ENCODE measurements at places on chromosomes 3 and 15.

- DNase-seq = no peak
Measured at GRCh38 chr3:150110097-150110496, 139.4 kb upstream of the PFN2 start.

GRCh38 chr15:68492855-68493254 is 60.9 kb upstream of the ITGA11 start:
- DNase-seq = no peak

DNA sequence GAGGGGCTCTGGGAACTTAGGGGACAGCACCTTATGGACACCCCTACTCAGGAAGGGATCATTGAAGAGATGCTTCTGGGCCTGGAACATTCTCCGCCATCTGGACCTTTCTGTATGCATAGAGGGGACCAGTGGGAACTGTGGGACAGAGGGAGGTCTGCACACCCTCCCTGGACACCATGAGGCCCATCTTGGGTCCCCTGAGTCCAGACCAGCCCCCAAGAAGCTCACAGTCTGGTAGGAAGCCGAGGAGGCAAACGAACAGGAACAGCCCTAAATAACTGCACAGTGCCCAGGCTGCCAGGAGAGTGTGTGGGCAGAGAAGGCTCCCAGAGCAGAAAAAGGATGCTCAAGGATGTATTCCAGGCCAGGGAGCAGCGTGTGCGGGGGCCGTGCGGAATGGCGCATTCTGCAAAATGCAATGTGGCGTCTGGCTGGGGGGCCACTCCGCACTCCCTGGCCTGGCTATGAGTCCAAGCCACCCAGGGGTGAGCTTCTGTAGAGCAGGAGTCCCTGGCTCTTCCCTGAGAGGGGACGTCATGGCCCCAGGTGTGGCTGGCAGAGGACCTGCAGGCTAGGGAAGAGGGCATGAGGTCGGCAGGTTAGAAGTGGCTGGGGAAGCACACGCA is 24.5 kb upstream of the KLF13 start:
- no peak for DNase-seq

- no peak for DNase-seq
Measured at GRCh38 chr15:58203537-58203936, 65.4 kb downstream of the AQP9 start.

- no peak for DNase-seq
Measured at GRCh38 chr3:161215185-161215584, 5.9 kb upstream of the NMD3 start.

GRCh38 chr3:101677436-101678286 is 729 bp upstream of the ZBTB11 start:
- no peak for DNase-seq

GRCh38 chr3:27535809-27536392 is 51.7 kb upstream of the SLC4A7 start:
- no peak for DNase-seq

DNA sequence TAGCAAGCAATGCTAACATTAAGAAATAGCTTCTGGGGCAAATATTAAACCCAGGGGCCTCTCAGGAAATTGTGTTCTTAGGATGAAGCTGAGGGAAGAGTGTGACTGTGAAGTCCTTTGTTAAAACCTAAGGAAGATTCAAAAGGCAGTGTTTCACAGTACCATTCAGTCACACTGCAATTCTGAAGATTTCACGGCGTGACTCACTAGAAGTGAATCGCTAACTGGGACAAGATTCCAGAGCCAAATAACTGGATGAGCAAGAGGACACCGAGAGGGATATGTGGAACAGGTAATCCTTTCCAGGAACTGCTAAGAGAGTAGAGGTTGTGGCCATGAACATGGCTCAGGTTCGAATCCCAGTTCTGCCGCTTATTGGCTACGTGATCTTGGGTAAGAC is 61.8 kb upstream of the SMAD3 start:
- DNase-seq = no peak

- DNase-seq = no peak
Measured at GRCh38 chr3:98812851-98813374, 49.8 kb downstream of the ST3GAL6 start.

DNA sequence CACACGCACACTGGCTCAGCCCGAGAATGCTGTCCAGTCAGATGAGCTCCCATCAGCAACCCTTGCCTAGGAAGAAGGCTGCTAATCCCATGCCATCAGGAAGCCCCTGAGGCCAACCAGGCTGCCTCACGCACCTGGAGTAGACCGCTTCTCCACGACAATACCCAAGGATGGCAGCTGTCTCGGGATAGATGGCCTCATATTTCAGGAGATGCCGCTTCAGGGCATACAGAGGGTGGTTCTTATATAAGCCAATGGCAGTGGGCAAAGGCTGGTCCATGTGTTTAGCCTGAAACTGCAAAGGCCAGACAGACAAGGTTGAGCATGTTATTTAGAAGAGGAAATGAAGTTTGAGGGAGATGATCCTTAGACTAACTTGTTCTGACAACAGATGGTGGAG is 22.2 kb downstream of the XPC start:
- DNase-seq = no peak

- no peak for DNase-seq
Measured at GRCh38 chr3:61522060-61522459, 39.3 kb upstream of the PTPRG start.

GRCh38 chr3:81558106-81558505 is 203.3 kb downstream of the GBE1 start:
- DNase-seq = no peak

GRCh38 chr15:82298032-82298431 is 35.4 kb downstream of the SAXO2 start:
- DNase-seq = no peak

- no peak for DNase-seq
Measured at GRCh38 chr3:16743276-16743675, 138.1 kb upstream of the DAZL start.

- no peak for DNase-seq
Measured at GRCh38 chr15:25947323-25948314, 84.5 kb upstream of the ATP10A start.

DNA sequence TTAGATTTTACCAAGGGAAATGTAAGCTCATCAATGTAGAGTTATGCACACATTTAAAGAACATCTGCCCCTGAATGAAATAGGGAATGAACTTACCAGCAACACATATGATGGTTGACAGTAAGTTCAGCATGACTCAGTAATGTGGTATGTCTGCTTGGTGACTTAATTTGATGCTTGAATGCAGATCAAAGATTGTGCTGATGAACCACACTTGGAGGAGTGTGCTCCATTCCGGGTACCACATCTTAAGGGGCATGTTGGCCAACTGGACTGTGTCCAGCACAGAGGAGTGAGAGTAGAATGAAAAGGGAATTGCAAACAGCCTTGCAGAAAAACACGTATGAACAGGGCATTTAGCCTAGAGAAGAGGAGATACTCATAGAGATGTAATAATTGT is 171.0 kb upstream of the RARB start:
- DNase-seq = no peak

- DNase-seq = no peak
Measured at GRCh38 chr15:90585863-90586262, 56.1 kb downstream of the CRTC3 start.

DNA sequence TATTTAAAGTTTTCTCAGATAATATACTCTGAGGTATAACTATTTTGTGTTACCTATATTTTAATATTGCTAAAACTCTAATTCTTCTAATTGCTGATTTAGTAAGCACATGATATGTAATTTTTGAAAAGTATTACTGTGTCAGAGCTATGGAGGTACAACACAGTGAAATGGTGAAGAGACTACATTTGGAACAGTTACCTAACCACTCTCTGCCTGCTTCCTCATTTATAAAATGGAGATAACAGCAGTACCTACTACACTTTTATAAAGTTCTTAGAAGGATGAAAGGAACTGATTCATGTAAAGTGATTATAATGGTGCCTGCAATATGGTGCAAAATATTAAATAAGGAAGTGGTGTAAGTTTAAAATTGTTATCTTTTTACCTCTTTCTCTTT is 16.3 kb upstream of the NEK10 start:
- DNase-seq = no peak

GRCh38 chr3:109081746-109082510 is 36.0 kb downstream of the MORC1 start:
- DNase-seq = no peak

- DNase-seq = no peak
Measured at GRCh38 chr15:92226020-92226612, 167.6 kb upstream of the ST8SIA2 start.

DNA sequence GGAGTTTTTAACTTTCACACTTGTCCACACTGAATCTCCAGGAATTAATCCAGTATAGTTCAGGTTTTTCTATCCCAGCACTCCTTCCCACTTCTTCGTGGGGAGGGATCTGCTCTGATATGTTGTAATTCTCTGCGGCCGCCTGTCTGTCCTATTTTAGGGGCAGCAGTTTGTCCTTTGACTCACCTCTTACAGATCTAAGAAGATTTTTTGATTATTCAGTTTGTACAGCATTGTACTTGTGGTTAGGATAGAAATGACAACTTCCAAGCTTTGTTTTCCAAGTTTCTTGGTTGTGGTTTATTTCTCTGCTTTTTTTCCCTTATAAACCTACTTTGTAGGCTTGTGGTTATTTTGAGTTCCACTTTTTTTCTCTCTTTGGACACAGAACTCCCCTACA is 601.7 kb downstream of the SI start:
- DNase-seq = no peak

GRCh38 chr3:159819676-159820075 is 169.0 kb upstream of the IL12A start:
- no peak for DNase-seq

- DNase-seq = no peak
Measured at GRCh38 chr15:97930230-97930629, 30.3 kb upstream of the ARRDC4 start.

DNA sequence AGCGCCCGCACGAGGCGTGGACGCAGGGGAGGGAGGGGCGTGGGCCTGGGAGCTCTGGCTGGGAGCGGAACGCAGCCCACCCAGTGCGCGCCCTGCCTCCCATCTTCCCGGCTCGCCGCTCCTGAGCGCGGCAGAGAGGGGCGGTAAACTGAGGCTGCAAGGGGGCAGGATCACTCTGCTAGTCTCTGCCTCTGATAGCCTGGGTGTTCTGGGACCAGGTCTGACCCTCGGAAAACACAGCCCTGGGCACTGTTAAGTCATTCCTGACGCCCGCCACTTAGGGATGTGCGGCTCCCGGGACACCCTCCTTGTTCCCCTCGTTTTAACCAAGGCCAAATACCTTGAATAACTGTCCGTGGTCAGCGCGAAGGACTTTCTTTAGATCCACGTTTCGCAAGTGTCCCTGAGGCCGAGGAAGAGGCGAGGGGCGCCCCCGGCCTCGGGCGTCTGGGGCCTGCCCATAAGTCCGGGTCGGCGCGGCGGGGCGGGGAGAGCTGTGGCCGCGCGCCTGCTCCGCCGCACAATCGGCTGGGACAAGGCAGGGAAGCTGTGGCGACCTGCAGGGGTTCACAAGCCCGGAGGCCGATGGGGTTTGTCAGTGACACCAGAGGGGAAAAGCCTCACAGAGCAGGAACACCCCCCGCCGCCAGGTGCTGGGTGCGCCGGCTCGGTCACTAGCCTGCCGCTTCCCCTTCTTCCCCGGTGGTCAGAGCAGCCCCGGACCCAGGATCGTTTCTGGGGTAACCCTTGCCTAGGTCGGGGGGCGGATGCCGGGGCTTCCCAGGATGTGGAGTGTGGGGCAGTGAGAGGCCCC is 1.5 kb downstream of the ITPKA start:
- no peak for DNase-seq

GRCh38 chr3:127444761-127445160 is 145.8 kb downstream of the TPRA1 start:
- DNase-seq = no peak

DNA sequence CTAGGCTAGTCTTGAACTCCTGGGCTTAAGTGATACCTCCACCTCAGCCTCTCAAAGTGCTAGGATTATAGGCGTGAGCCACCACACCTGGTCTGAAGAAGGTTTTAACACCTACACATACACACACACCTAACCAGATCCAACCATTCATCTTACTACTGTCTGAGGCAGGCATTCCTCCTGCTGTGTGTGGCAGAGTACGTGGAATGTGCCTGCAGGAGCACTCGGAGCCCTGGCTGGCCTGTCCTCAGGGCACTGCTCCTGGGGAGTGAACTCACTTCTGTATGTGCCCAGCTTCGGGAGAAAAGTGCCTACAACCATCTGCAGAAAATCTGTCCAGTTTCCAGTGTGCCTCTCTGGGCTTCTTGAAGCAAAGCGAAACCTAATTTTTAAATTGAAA is 58.2 kb upstream of the LIMD1 start:
- no peak for DNase-seq

GRCh38 chr3:46909535-46910161 is 32.1 kb downstream of the PTH1R start:
- peak; percentile 85 for DNase-seq

- DNase-seq = no peak
Measured at GRCh38 chr3:17733215-17733614, 9.2 kb downstream of the TBC1D5 start.

DNA sequence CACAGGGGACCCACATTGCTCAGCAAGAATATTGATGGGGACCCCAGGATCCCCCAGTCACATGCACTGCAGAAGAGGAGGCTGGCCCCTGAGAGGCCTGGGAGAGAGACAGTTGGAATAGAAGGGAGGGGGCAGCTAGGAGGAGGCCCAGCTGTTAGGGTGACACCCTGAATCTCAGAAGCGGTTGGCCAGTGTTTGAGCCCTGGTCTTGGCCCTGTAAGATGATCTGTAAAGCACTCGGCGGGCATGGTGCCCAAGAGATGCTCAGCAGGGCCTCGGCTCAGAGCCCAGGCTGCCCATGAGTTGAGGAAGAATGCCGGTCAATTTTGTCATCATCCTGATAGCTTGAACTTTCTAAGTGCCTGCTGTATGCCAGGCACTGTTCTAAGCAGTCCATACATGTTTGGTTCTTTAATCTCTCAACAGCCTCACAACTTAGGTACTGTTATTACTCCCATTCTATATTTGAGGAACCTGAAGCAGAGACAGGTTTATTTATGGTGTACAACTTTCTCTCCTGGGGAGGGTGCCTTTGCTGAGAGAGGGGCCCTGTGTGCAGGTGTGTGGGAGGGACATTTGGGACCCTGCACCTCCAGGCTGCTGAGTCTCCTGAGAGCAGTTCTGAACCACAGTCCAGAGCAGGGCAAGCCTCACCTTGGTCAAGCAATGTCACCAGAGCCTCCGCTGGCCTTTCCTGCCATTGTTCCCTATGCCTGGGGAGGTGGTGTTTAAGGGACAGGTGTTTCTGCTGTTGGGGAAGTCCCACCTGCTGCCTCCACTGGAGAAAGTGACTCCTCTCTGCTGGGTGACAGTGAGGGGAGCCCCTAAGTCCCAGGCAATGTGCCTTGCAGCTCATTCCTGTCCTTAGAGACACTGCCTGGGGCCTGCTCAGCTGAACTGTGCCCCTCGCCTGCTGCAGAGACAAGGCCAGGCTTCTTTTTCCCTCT is 26.0 kb downstream of the SLC6A6 start:
- DNase-seq = no peak

DNA sequence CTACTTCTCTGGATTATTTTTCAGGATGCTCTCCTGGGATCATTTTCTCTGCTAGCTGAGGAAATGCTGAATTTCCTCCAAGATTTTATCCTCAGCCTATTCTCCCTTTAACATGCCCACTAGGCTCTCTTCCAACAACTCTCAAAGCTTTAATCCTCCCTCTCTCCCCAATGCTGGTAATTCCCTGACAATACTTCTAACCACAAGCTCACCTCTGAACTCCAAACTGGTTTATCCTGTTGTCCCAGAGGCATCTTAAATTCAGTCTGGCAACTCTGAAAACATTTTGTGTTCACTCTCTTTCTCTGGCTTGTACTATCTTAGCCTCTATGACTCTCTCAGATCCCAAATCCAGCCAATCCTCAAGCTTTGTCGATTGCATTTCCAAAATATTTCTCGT is 490.3 kb downstream of the MECOM start:
- no peak for DNase-seq

GRCh38 chr3:33775363-33775762 is 23.1 kb upstream of the PDCD6IP start:
- DNase-seq = no peak

GRCh38 chr15:94412979-94413746 is 181.8 kb downstream of the MCTP2 start:
- DNase-seq = no peak
